Skin of body (tissue), 3 donors: ENCODE measurements at places on chromosomes 7 and 10. TPM values are rescaled to one million over a fixed set of nuclear protein-coding genes. Genes with fewer than 3 reads are reported as not detected.

The LRRTM3 gene
- total RNA-seq, result 1.6 TPM

The MMD2 gene
- not detected for total RNA-seq

- no peak for DNase-seq
Measured at GRCh38 chr7:80977751-80978150, 58.9 kb upstream of the SEMA3C start.

GRCh38 chr10:52986125-52986524 is 213.5 kb upstream of the MBL2 start:
- DNase-seq, result no peak

DNA sequence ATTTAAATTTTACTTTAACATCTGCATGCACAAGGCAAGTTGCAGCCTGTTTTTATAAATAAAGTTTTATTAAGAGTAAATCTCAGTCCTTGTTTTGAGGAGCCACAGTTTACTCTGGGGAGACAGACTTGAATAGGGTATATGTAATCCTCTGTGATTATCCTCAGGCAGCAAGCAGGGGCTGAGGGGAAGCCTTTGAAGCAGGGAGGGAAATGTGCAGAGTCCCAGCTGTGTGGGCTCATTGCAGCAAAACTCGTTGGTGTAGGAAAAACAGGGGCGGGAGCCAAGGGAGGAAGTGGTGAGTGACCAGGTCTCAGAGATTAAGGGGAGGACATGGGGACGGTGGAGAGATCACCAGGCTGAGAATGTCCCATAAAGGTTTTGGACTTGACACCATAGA is 34.3 kb upstream of the SMC3 start:
- DNase-seq, result no peak

DNA sequence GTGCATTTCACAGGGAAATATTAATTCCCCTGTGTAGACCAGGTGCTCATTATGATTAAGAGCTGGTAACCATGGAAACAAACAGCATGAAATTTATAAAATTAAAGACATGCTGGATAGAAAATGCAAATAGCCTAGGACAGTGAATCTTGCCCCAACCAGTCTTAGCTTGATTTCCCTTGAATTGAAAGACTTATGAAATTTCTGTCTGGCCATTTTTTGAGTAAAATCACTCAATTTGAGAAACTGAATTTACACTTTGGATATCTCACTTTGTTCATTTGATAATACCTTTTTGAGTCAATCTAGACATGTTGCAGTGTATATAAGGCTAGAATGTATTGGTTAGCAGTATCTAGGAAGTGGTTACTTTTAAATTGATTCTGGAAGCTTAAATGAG is 4.4 kb upstream of the SMIM30 start:
- no peak for DNase-seq

- no peak for DNase-seq
Measured at GRCh38 chr10:51619365-51619764, 80.0 kb downstream of the CSTF2T start.

DNA sequence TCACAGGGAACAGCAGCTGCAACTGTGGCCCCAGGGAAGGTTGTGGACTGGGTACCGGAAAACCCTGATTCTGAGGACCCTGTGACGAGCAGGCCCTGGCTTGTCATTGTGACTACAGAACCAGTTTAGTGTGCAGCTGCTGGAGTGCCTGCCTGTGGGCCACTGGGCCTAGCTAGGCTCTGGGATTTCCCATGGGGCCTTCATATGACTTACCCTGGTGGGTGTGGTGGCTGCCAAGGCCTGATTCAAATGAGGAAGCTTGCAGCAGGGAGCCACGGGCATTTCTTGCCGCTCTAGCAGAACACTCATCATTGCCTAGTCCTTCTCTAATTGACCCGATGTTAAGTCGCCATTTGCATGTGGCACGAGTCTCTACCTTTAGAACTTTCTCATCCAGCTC is 14.7 kb upstream of the CAMK2G start:
- peak; percentile 40 for DNase-seq
